Coronary artery (tissue), 2 donors: ENCODE measurements at places on chromosomes 5 and 9.

GRCh38 chr9:69412741-69413150, 87.7 kb downstream of the ENTREP1 start:
- DNase-seq = no peak

- no peak for DNase-seq
Measured at GRCh38 chr9:127451608-127451857, 223 bp downstream of the LRSAM1 start.

GRCh38 chr5:149708981-149709594, 21.0 kb upstream of the PPARGC1B start:
- DNase-seq = no peak

DNA sequence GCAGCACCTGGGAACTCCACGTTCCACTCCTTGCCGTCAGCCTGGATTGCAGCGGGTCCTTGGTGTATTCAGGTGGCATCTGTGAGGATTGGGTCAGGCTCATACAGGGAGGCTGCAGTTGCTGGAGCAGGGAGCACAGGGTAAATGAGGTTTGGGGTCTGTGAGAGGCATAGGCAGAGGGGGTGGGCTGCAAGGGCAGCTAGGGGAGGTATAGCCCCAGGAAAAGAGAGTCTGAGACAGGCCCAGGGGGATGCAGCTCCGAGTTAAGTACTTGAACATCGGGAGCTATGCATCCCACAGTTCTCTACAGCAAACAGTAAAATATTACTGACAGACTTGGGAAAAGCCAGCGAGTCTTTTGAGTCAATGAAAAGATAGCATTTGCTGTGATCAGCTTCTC, 101.6 kb downstream of the TRIO start:
- no peak for DNase-seq

- no peak for DNase-seq
Measured at GRCh38 chr5:1186351-1187233, 14.8 kb upstream of the SLC6A19 start.

DNA sequence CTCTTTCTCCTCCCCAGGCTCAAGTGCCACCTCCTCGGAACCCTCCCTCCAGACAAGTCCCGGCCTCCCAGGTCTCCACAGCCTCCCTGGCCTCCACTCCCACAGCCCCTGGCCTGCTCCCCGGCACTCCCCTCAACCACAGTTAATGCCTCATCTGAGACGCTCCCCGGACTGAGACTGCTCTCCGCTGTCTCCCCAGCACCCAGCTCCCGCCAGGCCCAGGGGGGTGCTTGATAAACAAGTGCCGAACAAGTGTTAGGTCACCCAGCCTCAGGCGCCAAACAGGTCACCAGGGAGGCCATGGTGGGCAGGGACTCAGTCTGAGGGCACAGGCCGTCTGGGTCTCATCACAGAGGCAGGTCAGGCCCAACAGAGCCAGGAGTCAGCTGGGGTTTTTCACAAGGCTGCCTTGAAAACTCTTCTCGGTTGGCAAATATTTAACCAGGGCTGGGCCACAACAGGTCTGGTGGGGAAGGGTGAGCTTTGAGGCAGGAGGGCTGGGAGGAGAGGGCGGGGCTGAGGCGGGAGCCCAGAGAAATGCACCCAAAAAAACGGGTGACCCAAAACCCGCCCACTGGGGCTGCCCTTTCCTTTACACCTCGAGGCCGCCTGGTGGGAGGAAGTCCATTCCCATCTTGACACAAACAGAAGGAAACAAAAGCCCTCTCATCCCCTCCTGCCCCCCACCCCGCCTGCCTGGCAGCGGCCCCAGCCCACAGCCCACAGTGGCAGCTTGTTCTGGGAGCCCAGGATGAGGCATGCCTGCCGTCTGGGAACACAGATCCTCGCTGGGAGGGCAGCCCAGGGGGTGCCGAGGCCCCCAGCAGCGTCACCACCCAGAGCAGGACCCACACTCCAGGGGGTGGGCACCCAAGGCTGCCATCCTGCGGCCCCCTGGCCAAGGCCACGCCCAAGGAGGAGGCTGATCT, 66.6 kb upstream of the STXBP1 start:
- no peak for DNase-seq

GRCh38 chr5:114238771-114239313, 123.0 kb upstream of the KCNN2 start:
- DNase-seq = no peak

GRCh38 chr5:172315587-172316493, 32.3 kb upstream of the UBTD2 start:
- DNase-seq = no peak

DNA sequence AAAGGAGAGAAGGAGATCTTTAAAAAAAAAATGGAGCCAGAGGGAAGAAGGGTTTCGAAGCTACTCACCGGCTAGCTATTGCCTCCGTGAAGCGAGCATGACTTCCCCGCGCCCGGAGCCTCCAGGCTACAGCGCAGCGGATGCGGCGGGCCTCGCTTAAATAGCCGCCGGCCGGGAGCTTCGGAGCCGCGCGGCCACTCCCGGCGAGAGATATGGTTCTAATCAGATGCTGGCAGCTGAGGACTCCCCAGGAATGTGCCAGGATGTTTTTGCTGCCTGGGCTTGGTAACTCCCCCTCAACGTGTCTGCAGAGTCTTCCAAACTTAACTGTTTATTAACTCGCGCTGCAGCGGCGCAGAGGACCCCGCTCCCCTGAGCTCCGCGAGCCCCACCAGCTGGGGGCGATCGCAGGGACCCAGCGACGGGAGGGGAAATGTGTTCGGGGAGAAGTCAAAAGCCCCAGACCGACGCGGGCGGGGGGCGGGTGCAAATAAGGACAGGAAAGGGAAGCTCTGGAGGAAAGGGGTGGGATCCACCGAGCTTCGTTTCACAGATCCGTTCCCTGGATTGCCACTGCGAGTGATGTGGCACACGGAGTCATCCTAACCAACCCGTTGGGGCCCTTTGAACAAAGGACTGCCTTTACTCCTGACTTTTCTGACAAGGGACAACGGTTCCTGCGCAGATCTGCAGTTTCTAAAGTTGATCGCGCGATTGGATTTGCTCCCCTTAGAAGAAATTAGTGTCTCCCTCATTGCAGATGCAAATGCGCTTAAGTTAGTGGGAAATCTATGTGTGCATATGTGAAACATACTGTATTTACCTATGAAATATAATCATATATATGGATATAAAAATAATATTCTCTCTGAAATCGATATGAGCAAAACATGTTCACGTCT, at the start of gene DAB2:
Gene DAB2, minus strand, starts transcription at position 245 of the 902 bp plus-strand sequence. CDS start 30,660 bp downstream, outside the sequence.
- peak; percentile 90 for DNase-seq

DNA sequence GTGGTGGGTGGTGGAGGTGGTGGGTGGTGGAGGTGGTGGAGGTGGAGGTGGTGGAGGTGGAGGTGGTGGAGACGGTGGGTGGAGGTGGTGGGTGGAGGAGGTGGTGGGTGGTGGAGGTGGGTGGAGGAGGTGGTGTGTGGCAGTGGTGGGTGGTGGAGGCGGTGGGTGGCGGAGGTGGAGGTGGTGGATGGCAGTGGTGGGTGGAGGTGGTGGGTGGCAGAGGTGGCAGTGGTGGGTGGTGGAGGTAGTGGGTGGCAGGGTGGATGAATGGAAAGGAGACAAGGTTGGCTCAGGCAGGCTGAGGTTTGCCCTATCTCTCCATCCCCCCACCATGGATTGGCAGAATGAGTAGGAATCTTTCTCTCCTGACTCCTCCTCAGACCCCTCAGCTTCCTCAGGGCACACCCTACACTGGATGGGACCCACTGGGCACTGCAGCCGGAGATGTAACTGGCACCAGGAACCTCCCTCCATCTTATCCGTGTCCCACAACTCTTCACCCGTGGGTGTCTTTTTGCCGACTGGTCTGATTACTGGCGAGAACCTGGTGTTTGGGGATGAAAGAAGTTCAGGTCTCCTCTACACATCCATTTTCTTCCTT, 166.3 kb downstream of the C9orf50 start:
- no peak for DNase-seq

DNA sequence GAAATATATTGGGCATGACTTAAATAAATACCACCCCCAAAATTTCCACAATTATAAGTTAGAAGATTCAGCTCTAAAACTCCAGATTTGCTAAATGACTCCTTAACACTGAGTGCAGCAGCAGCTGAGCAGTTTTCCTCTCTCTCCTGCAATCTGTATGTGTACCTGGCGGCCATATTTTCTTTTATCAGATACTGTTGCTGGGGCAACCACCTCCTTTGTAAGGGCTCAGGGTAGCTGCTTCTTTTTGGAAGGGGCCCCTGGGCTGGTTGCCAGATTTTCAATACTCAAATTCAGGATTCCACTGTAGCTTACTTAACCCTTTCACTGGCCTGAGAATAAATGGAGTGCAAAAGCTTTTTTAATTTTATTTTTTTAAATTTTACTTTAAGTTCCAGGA, 197.0 kb downstream of the TAF11L14 start:
- no peak for DNase-seq

DNA sequence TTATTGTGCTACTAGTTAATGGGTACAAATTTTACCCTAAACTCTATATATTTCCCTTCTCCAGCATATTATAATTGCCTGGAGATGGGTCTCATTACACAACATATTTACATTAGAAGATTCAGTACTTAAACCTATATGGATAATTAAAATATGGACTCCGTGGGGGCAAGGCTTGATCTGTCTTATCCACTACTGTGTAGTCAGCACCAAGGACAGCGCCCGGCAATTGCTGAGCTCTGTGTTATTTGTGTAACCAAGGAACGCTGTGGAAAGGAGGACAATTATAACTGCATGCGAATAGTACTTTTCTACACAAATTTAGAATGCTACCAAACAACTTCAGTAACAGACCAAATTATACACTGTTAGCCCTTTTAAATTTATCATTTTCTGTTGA, 77.7 kb downstream of the DNAH5 start:
- no peak for DNase-seq

DNA sequence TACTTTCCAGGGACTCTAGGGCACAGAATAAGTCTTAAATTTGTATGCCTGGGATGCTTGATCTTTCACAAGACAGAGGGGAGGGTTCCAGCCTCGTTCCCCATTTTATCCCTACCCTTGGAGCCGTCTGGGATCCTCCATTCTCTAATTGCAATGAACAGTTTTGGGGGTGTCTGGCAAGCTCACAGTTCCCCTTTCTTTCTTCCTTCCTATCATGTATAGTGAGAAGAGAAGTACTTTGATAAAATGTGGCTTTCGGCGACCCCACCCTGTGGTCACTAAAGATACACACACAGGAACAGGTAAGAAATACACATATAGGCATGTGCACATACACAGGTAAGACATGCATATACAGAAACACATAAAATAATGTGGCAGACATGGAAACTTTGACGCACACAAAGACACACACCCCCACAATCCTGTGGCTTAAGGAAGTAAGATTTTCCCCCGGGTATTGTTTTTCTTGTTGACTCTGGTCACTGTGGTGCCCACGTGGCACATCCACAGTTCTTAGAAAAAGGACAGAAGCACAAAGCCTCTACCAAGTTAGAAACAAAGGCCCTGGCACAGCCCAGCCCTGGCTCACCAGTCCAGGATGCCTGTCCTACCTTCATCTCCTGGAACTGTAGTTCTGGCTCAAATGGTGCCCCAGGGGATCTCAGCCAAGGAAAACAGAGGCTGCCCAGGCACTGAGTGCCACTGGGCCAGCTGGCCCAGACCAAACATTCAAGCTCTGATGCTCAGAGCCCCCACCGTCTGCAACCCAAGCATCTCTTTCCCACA, 6.3 kb upstream of the SMU1 start:
- DNase-seq = no peak

- no peak for DNase-seq
Measured at GRCh38 chr5:67163863-67164595, 32.6 kb downstream of the CD180 start.

DNA sequence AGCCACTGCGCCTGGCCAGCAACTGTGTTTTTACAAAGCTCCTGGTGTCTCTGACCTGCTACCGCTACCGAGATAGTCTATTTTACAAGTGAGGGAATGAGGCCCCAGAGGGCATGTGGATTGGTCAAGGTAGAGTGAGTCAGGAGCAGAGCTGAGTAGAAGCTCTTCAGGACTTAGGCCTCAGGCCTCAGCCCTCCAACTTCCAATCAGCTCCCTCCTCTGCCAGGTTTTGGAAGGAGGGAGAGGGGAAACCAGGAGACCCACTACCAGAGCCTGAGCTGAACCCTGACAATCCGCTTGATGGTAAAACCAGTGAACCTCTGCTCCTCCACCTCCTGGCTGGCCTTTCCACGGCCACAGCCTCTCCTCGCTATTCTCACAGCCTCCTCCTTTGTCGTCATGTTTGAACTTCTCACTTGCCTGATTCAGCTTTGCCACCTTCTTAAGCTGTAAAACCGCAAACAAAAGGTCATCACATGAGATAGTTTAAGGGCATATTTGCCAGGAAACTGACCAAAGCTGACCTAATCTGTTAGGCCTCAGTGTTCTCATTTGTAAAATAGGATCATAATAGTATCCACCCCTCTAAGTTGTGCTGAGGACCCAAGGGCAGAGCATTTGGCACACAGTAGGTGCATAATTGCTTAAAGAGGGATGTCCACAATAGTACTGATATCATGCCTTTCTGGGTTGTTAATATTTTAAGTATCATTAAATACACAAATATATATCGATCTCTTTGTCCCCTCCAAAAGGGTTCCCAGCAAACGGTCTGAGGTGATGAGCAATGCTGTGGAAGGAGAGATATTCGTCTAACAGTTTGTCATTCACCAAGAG, 1.7 kb downstream of the TRAF1 start:
- no peak for DNase-seq

DNA sequence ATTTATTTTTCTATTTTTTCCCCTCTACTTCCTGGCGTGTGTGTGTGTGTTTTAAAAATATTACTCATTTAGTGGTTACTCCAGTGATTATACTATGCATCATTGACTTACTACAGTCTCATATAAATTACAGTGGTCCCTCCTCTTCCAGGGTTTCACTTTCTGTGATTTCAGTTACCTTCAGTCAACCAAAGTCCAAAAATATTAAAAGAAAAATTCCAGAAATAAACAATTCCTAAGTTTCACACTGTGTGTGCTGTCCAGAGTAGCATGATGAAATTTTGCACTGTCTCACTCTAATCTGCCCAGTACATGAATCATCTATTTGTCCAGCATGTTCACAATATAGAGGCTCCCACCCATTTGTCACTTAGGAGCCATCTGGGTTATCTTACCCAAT, 47.4 kb upstream of the CCDC112 start:
- DNase-seq = no peak

DNA sequence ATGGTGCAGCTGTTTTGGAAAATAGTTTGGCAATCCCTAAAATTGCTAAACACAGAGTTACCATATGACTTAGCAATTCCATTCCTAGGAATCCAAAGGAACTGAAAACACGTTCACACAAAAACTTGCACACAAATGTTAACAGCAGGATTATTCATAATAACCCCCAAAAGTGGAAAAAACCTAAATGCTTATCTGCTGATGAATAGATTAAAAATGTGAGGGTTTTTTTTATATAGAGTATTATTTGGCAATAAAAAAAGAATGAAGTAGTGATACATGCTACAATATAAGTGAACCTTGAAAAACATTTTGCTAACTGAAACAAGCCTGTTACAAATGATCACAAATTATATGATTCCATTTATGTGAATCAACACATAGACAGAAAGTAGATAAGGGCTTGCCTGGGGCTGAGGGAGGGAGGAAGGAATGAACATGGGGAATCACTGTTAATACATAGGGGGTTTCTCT, 45.1 kb upstream of the TRIO start:
- DNase-seq = no peak

- DNase-seq = no peak
Measured at GRCh38 chr5:40649463-40650030, 30.2 kb upstream of the PTGER4 start.
